SHP77 treated with DMSO at 0.1 percent for 48 hours (cell line): ENCODE measurements at places on chromosomes 12 and 14.

- no peak for DNase-seq
These were observed 7.0 kb downstream of the STON2 start for GRCh38 chr14:81392976-81393643.

GRCh38 chr14:34021096-34021495 is 70.2 kb upstream of the EGLN3 start:
- no peak for DNase-seq

- no peak for DNase-seq
These were observed 87.7 kb upstream of the FOXN3 start for GRCh38 chr14:89504602-89505313.

GRCh38 chr12:1503281-1503711 is 91.1 kb downstream of the FBXL14 start:
- no peak for DNase-seq

DNA sequence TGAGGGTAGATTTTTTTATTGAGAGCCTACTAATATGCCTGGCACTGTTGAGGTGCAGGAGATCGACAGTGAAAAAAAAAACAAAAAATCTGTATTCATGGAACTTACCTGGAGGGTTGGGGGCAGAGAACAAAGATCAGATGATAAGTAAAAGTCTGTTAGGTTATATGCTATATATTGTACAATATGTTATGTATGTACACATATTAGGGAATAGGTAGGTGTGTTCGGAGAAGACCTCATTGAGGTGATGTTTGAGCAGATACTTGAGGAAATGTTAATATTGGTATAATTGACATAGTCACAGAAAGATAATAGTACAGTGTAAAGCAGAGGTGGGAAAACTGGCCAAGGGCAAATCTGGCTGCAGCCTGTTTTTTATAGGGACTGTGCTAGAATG is 5.6 kb downstream of the ARF6 start:
- no peak for DNase-seq

- DNase-seq, result peak; percentile 47
These were observed 32.3 kb upstream of the MMP17 start for GRCh38 chr12:131795690-131796410.

GRCh38 chr14:20935303-20935984 is 19.8 kb upstream of the RNASE2 start:
- no peak for DNase-seq

DNA sequence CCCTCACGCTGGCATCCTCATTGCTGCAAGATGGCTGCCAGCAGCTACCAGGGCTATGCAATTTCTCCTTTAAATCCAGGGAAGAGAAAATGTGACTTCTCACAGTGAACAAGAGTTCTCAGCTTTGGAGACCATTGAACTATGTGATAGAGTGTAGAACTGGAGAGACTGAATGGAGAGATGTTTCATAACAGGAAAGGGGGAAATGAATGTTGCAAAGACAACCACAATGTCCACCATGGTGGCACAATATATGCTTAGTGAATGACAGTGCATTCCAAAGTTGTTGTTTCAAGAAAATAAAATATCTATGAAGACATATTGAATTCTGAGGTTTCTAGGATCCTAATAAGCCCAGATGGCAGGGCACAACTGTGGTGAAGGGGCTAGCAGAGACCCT is 13.2 kb upstream of the COCH start:
- DNase-seq, result no peak

GRCh38 chr14:45091710-45092109 is 7.8 kb downstream of the PRPF39 start:
- DNase-seq, result no peak

DNA sequence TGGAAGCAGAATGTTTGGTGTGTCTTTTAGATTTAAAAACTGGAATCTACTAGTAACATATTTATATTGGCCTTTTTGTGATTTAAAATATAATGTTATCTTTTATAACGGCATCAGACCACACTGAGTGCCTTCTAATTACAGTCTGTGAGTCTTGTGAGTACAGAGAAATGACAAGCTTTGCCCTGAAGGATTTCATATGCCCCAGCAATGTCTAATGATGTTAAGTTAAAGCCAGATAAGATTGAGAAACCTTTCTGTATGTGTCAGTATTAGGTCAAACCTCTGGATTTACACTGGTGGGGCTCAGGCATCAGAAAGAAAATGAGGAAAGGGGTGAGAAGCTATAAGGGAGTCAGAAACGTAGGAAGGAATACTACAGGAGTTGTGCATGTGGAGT is 25.2 kb downstream of the PLEKHA5 start:
- DNase-seq, result no peak

GRCh38 chr14:84657911-84658310 is 872.0 kb upstream of the FLRT2 start:
- DNase-seq, result no peak

GRCh38 chr14:21061347-21061668 is 3.7 kb downstream of the RNASE8 start:
- no peak for DNase-seq

GRCh38 chr12:97109441-97109840 is 202.4 kb downstream of the NEDD1 start:
- no peak for DNase-seq

DNA sequence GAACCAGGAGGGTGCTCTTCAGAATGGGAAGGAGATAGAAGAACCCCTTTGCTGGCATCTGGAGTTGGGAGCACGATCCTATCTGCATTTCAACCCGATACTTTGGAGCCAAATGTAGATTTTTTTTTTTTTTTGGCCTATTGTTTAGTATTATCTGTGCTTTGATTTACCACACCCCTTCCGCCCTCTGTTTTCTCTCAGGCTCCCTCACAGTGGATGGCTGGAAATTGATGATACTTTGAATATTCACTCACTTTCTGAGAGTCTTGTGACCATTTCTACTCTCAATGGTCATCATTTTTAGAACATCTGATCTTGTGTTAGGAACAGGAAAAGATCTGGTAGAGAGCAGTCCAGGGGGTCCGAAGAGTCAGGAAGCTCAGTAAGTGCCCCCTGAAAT is 9.0 kb downstream of the TSPAN9 start:
- no peak for DNase-seq

DNA sequence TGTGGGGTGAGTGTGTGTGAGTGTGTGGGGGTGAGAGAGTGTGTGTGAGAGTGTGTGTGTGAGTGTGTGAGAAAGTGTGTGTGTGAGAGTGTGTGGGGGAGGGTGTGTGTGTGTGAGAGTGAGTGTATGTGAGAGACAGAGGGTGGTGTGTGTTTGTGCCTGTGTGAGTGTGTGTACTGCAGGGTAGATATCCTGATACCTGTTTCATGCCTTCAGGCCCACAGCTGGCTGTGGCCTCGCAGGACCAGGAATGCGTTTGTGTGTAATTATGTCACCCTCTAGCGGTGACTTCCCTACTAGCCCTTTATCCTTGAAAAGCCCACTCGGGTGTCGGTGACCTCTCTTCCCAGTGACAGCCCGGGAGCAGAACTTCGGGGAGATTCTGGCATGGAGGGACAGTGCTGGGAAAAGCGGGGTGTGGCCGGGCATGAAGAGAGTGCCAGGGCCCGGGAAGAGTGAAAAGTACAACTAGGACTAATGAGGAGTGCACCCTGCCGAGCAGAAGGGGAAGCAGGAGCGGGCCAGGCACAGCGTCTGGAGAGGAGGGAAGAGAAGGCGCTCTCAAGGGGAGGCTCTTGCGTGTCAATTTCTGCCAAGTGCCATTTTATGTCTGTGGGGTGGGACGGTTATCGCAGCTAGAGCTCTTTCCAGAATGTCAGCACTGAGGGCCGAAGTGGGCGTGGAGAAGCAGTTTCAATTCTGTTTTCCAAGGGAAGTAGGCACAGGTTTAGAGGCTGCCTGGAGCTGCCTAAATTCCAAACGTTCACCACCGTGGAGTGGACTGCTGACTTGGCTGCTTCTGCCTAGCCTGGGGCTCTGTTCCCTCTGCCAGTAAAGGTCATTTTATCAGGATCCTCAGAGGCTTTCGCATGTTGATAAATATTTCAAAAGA is 11.0 kb upstream of the FBXL14 start:
- peak; percentile 21 for DNase-seq

- no peak for DNase-seq
These were observed at the start of gene AKT1 for GRCh38 chr14:104794993-104795780. Gene AKT1, minus strand, starts transcription at chr14:104795748. Its CDS starts 3,105 bp downstream, at chr14:104792643.

DNA sequence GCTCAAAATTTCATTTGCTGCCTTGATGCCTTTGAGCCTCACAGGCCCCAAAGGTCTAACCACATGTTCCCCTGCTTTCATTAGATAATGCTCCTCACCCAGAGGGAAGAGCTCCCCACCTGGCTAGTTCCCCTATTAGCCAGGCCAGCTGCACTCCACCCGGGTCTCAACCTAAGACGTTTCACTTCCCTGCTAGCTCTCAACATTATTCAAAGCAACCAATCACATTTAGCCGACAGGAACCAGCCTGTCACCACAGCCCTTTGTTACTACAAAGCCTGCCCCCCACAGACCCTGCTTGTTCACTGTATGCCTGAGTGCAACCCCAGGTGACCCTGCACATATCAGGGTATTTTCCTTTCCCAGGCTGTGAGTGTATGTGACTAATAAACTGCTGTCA is 78.6 kb downstream of the SLC15A5 start:
- DNase-seq, result no peak

- DNase-seq, result no peak
These were observed 43.0 kb downstream of the BORCS5 start for GRCh38 chr12:12399776-12400305.

DNA sequence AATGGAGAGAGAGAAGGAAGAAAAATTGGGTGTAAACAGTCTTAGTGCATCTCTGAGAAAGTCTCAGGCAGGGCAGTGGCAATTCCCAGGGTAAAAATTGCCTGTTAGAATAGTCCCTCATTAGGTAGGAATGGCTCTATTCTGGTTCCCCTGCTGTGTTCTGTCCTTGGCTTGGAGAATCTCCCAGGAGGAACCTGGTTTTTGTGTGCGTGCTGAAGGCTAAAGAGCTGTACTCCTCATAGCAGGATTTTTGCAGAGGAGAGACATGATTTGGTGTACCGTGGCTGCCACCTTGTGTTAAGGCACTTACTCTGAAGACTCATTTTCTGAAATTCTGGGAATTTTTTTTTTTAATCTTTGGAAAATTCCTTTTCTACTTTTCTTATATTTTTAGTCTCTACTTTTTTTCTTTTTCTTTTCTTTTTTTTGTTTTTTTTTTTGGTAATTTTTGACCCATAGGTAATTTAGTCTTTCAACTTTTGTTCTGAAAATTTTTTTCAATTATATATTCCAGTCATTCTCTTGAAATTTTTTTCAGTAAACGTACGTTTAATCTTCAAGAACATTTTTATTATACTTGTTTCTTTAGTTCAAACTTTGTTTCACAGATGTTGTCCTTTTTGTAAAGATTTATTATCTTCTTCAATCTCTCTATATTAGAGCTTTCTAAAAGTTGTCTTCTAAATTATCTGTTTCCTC is 63.8 kb downstream of the FBXO33 start:
- peak; percentile 45 for DNase-seq

DNA sequence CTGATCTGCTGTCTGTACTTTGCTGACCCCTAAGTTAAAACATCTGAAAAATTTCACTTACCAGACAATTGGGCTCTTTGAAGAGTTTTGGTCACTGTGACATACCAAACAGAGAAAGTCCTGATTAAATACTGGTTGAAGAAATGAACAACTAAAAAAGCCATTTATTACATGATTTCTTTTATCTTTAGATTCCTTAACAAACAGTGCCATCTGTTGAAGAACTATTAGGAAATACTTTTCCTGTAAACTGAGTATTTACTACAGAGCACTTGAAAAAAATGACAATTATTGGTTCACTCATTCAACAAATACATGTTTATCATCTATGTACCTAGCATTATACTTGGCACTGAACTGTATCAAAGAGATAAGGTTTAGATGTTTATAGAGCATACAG is 6.5 kb upstream of the WASHC4 start:
- DNase-seq, result no peak

GRCh38 chr12:11959117-11959823 is 111.5 kb upstream of the BCL2L14 start:
- no peak for DNase-seq

DNA sequence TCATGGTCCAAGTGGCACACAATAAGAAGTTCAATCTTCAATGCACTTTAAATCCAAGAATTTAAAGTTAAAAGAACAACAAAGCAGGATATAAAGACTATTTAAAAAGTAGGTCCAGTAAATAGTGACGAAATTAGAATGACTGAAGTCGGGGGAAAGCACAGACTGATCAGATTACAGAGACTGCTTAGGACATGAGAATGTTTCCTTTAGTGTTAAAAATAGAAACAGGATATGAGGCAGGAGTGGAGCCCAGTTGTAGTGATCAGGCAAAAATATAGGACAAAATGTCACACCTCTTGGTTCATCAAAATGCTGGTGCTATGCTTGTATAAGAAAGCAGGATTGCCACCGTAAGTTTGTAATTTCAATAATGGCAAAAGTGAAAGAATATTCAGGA is 52.2 kb upstream of the CD163 start:
- no peak for DNase-seq

DNA sequence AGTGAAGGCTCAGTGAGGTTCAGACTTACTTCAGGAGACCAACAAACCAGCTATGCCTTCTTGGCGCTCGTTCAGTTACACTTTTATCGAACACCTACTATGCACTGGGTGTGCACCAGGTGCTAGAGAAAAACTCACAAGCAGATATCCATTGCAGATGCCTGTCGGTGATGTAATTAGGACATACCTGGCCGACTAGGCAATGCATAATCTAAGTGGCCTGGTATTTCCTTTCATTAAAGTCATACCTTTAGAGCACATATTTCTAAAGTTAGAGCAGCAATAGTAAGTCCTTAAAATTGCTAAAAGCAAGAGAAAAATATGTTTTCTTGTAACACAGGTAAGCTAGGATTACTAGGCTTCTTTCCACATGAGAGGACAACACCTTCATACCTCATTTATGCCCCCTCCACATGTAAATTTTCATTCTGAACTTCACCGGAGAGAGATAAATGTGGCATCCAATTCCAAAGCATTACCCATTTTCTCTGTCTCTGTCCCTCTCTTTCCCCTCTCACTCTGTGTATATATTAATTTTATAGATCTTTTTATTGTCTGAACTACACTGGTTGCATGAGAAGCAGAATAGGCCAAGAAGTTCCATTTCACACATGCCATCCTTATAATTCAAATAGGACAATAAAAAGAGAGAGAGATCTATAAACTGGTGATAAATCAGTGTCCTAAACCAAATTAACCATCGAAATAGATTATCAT is 242.2 kb downstream of the SPTSSA start:
- DNase-seq, result no peak

- no peak for DNase-seq
These were observed 415.4 kb upstream of the CCDC196 start for GRCh38 chr14:66070542-66071319.

GRCh38 chr12:64323476-64324225 is 66.9 kb downstream of the C12orf56 start:
- DNase-seq, result no peak

DNA sequence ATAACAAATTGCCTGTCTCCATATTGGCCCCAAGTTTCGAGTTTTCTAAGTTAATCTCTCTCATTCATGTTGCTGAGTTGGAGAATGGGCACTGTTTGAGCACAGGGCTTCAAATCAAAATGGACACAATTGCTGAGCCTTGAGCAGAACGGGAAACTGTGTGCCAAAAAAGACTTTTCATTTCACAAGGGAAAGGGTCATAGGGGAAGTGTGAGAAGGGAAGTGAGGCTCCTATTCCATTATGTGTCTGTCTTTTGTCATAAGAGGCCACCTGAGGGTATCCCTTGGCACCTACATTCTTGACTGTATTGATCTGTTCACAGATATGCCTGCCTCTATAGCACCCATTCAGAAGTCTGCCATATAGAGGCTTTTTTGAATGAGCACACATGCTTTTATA is 59.1 kb downstream of the TTLL5 start:
- no peak for DNase-seq

- no peak for DNase-seq
These were observed 82.6 kb downstream of the EML1 start for GRCh38 chr14:99875836-99876235.
